ENCODE measurements at places on chromosomes 12 and 14.

DNA sequence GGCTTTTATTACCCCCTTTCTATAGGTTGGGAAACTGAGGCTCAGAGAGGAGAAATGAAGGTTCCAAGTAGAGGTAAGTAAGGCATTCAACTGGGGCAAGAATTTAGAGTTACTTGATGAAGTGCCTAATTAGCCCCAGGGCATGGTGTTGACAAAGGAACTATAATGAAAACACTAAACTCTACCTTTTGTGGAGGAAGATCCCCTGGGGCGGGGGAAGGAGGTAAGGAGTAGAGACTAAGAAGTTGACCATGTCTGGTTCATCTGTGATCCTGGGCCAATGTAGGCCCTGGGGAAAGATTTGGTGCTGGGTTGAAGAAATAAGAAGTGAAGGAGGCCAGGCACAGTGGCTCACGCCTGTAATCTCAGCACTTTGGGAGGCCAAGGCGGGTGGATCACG, 16.2 kb upstream of the COX6A1 start:
- DNase-seq: no peak

- DNase-seq: no peak
These were observed 116.4 kb downstream of the PDZRN4 start for GRCh38 chr12:41304526-41304925.

DNA sequence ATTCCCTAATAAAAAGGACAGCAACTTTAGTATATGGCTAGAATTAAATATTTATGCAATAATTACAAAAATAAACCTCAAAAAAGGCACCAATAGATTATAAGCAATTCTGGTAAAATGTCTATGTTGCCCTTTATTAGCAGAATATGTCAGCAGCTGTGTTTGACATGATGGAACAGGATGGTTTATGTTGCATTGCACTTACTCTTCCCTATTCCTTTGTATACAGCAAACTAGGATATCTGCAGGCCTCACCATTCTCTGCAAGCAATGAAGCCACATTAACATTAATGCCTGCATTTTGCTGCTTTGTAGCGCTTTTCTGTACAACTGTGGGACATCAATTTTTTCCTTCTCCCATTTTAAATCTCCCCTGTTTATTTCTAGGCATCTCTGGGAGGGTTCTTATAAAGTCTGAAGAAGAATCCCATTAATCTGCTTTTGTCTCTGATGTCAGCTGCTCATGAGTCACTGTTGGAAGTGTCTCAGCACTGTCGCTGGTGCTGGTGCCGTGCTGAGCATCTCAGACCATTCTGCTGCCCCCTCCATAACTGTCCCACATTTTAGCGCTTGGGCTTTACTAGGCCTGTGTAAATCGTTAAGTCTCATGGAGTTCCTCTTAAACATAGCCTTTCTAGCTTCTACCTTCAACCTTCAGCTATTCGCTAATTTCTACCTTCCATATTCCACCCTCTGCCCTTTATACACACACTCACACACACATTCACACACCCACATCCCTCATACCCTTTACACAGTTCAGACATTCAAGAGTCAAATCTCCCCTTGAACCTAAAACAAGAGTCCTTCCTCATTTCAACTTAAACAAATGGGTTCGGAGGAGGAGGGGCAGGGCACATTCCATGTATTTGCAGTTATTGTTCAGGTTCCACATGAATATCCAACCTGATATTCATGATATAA, 64.4 kb upstream of the TRHDE start:
- DNase-seq: no peak

DNA sequence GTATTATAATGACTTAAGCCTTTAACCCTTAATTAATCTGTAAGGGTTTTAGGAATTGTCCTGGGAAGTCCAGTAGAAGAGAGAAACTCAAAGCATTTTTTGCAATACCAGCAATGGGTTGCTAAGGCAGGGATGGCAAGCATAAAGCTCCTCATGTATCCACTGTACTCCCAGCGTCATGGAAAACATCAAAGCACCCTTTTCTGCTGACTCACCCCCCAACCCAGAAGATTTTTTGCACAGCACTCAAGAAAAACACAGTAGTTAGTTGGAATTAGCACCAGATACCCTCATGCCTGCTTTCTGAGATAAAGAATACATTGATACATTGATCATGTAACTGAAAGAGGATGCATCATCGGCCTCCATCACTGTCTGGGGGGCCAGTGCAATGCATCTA, 199.1 kb upstream of the CNOT2 start:
- no peak for DNase-seq

DNA sequence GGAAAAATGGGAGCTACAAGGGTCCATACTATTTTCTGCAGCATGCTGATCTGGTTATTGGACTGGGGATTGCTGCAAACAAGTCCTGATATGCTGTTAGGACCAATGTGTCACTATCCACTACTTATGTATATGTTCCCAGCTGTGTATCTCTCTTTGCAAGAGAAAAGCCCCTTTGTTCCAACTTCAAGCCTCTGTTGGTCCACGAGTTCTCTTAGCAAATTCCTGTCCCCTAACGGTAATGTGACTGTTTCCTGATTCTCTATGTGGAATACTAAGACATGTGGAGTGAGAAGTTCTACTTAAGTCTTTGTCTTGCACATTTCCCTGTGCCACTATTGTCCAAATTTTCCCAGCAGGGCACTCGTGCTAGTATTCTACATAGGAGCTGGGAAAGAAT, 557.7 kb downstream of the FSCB start:
- DNase-seq: no peak

GRCh38 chr12:71125949-71126348, 31.9 kb downstream of the TSPAN8 start:
- DNase-seq: no peak

GRCh38 chr14:38243696-38244240, 12.1 kb downstream of the CLEC14A start:
- no peak for DNase-seq

DNA sequence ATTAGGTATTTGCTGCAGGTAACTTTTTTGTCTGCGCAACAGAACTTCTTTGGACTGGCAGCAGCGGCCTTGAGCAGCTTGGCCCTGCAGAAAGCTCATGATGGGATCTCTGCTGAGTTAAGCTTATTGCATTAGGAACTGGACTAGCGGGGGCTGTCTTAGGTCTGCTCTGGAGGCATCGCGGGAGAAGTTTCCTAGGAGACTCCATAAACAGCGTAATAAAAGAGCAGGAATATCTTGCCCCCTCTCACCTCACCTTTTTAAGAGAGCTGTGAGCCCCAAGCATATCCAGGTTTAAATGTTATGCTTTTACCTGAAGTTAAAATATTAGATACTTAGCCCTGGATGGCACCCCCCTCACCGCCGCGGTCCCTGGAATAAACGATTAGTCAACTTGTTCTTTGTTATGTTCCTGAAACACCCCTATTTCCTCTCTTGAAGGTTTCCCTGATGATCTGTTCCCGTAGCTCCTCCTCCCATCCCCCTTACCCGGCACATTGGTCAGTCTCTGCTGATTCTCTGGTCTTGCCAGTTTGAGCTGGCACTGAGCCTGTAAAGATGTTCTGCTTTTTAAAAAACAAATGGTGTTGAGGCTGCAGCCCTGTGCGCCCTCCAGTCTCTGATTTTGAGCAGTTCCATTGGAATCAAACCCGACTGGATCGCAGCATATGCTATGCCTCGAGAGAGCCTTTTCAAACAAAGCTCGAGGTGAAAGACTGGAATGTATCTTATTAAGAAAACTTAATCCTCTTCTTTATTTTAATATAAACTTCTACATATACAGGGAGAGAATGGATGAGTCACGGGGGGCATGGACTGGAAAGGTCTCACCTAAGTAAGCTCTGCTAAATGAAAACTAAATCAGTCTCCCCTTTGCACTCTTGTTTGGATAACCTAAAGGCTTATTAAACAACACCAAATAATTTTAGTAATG, 1.9 kb downstream of the MLXIP start:
- DNase-seq: peak; percentile 84

GRCh38 chr12:2120982-2121758, 68.4 kb downstream of the CACNA1C start:
- DNase-seq: no peak

DNA sequence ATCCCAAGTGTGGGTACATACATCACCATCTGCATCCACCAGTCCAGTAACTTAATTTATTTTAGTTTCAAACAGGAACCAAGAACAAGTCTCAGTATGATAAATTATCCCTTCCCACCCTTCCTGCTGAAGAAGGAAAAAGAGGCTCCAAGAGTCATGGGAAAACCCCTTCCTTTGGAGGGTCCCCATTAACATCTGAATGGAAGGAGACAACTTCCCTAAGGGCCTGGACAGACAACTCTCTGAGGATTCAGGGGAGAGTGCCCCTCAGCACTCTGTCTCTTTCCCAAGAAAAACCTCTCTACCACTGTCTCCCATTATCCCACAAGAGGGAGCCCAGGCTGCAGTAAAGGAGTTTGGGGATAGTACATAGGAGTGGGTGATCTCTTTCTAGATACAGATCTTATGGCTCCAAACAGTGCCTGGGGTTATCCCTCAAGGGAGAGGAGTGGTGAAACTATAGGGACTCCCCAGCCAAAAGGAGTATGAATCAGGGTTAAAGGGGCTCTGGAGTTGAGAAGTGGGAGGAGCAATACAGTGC, 6.2 kb downstream of the WNT10B start:
- no peak for DNase-seq

- DNase-seq: no peak
These were observed 316.4 kb downstream of the MED13L start for GRCh38 chr12:115960868-115961802.

DNA sequence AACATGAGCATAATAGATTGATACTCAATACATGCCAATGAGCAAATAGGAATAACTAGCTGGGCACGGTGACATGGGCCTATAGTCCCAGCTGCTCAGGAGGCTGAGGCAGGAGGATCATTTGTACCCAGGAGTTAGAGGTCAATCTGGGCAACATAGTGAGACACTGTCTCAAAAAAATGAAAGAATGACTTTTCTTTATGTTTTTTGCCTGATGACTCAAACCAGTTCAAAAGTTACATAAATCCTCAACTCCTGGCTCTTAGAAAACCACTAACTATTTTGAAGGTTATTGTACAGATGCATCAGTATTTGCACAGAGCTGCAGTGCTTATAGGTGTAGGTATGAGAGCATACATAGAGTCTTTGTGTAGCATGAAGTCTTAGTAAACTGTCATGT, 219.2 kb upstream of the RGS6 start:
- peak; percentile 49 for DNase-seq

- DNase-seq: no peak
These were observed 103.5 kb upstream of the FRMD6 start for GRCh38 chr14:51548187-51548586.

Data from astrocyte of the spinal cord (primary cell).